ENCODE measurements at places on chromosomes 7 and 10.

DNA sequence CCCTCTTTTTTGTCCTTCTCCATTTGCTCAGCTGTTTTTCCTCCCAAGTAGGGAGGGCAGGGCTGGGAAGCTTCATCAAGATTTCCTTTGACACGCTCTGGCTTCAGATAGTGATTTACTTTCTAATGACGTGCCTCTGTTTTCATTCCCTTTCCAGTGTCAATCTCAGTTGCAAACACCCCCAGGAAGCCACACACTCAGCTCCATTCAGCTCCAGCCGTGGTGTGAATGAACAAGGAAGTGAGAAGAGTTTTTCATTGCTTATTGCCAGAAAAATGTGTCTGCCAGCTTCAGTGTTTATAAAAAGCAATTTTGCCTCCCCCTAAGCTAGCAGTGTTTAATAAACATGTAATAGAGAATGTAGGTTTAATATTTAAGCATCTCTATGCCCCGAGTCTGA, 108.7 kb upstream of the DPP6 start:
- DNase-seq = no peak

- DNase-seq = no peak
Observed at GRCh38 chr10:58644311-58644710, 131.6 kb downstream of the BICC1 start.

DNA sequence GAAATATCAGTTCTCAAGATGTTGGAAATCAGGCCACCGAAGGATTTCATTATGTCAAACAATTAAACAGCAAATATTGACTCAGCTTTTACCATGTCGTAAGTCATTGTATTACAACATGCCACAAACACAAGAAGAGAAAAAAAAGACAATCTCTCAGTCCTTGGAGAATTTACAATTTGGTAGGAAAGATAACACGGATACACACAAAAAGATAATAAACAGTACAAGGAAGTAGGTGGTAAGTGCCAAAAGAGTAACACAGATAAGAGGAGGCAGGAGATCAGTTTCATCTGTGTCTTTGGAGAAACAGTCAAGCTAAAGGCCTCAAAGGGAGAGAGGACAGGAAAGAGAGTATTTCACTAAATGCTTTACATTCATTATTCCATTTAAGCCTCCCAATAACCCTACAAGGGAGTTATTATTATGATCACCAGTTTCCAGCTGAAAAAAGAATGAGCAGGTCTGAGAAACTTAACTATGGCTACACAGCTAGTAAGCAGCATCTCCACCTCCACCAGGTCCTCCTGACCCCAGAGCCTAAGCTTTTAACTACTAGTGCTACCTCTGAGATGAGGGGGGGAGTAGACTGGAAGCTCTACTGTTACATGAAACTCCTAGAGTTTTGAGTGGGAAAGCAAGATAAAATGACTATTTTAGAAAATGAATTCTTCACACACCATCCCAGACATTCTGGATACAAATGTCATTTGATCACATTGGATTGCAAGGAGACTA, 13.9 kb upstream of the DNAJC1 start:
- no peak for DNase-seq

GRCh38 chr7:134750083-134751062, 29.1 kb upstream of the CALD1 start:
- DNase-seq = peak; percentile 55

DNA sequence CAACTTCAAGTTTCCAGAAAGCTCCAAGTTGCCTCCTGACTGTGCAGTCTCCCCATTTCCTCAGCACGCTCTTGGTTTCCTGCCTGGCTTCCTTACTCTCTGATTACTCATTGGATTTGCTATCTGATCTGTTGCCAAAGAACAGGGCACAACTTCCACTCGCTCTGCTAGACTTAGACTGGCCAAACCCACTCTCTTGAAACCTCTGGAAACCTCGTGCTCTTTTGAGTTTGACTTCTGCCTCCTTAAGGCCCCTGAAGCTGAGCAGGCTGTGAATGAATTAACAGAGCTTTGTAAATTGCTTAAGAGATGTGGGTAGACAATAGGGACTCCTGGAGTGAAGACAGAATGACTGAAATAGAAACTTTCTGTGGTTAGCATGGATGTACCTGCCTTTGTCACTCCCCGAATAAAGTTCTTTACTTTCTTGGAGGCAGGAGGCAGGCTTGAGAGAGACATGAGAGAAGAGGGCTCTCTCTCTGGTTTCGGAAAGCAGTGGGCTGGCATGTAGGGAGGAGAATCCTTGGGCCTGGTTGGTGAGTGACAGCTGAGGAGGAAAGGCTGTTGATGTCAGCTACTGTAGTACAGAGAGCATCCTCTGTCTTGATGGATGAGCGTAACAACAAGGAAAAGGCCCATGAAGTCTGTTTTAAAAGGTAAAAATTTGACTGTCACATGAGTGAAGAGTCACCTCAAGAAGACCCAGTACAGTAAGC, 70.8 kb downstream of the CHN2 start:
- peak; percentile 85 for DNase-seq

- DNase-seq = no peak
Observed at GRCh38 chr10:78658645-78659597, 409.8 kb upstream of the ZMIZ1 start.

DNA sequence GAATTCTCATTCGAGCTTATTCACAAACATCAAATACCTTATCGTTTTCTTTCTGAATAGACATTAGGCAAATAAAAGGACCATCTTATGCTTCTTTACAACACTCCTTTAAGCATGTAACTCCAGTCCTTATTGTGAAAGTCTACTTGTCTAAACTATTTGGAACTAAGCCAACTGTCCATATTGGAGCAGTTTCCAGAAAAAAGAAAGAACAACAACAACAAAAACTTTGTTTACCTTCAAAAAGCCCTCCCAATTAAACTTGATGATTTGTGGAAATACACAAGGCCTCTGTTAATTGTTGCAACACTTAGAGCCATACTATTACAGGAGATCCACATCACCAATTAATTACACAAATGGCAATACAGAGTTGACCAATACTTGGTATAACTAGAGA, 163.6 kb downstream of the GALNT11 start:
- DNase-seq = peak; percentile 11

- peak; percentile 14 for DNase-seq
Observed at GRCh38 chr7:136133551-136133950, 156.4 kb upstream of the MTPN start.

GRCh38 chr7:95636140-95636940, 40.0 kb upstream of the PDK4 start:
- peak; percentile 58 for DNase-seq

GRCh38 chr10:115026746-115027140, 66.4 kb upstream of the ATRNL1 start:
- DNase-seq = no peak

- DNase-seq = no peak
Observed at GRCh38 chr10:8379906-8380832, 325.7 kb downstream of the GATA3 start.

DNA sequence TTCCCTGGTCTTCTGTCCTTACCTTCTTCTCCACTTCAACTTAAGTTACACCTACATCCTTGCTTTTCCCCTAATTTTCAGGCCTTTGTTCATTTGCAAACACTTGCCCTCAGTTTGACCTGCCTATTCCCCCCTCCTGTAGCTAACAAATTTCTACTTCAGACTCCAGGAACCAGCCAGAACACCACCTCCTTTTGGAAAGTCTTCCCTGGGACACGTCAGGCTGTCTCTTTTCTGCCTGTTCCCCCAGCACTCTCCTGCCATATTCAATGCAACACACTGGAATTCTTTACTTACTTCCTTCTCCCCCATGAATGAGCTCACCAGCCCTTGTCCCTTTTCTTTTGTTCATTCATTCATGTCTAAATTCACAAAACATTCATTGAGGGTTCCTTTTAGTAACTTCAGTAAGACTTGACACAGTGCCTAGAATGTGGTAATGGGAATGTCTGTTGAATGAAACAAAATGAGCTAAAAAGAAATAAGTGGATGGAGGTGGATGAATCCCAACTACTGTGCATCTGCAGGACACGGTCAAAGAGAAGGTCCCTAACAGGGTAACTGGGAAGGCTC, 478.0 kb downstream of the KCNMA1 start:
- peak; percentile 59 for DNase-seq

DNA sequence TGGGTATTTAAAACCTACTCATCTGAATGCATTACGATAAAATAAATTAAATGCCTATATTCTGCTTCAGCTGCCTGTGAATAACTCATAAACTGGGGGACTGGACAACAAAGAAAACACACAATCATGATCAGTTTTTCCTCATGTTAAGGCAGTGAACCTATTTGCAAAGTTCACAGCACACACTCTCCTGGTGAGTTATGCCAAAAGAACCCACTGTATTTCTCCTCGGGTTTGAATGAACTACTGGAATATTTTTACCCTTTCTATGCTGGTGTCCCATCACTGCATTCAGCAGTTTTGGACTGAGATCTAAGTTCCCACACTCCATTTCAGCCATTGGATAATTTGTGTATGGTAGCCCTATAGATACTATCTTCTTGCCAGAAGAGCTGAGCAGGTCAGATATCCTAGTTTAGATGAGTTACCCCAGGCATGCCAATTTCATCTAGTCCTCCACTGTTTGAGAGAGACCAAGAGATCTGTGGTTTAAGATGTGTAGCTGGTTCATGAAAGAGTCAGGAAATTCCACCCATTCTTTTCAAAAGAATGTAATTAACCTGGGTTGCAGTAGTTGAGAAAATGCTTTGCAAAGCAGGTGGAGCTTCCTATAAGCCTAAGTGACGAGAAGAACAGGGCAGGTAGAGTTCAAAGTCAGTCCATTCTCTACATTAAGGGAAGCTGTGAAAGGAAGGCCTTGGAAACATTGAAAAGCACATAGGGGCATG, 101.7 kb downstream of the PLXDC2 start:
- no peak for DNase-seq

- peak; percentile 88 for DNase-seq
Observed at GRCh38 chr10:3452683-3453361, 280.2 kb upstream of the PITRM1 start.

- no peak for DNase-seq
Observed at GRCh38 chr7:141142058-141142457, 68.2 kb downstream of the TMEM178B start.

- no peak for DNase-seq
Observed at GRCh38 chr7:44107961-44108767, 4.0 kb downstream of the AEBP1 start.

DNA sequence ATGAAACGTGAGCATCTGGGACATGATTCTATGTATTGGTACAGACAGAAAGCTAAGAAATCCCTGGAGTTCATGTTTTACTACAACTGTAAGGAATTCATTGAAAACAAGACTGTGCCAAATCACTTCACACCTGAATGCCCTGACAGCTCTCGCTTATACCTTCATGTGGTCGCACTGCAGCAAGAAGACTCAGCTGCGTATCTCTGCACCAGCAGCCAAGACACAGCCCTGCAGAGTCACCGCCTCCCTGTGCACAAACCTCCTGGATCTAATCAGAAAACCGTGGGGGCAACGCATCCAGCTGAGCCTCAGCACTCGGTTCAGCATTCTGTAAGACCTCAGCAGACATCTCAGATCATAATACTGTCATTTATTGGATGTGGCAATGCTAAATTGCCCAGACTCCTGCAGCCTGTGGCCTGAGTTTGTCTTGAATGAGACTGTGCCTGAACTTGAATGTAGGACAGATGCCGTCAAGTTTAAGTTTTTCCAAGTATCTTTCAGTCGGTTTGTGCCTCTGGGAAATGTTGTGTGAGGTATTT, 41.5 kb upstream of the PRSS58 start:
- no peak for DNase-seq

DNA sequence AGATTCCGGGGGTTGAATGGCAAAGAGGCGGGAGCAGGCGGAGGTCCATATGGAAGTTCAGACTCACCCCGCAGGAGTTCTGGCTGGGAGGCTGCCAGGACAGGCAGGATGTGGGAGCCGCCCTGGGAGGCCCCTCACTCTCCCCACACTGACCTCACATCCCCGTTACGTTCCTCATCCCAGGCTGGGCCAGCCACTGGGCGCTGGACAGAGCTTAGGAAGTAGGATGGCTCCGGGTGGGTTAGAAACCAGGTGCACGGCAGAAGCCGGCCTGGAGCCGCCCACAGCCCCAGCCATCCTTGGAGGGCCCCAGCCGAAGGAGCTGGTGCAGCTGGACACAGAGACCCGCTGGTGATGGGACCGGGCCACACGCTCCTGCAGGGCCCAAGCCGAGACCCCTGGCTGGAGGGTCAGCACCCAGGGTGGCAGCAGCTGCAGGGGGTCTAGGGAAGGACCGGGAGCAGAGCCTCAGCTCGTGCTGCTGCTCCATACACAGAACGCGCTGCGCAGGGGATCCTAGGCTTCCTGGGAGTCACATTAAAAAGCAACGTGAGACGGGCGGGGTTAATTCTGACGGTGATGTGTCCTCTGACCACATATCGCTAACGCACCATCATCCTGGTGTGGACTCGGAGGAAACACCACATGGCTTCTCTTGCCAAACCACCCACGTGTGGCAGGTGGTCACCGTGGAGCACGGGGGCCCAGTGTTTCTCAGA, 98.6 kb upstream of the DIP2C start:
- DNase-seq = no peak

GRCh38 chr7:572416-573268, 53.0 kb upstream of the PDGFA start:
- DNase-seq = no peak

DNA sequence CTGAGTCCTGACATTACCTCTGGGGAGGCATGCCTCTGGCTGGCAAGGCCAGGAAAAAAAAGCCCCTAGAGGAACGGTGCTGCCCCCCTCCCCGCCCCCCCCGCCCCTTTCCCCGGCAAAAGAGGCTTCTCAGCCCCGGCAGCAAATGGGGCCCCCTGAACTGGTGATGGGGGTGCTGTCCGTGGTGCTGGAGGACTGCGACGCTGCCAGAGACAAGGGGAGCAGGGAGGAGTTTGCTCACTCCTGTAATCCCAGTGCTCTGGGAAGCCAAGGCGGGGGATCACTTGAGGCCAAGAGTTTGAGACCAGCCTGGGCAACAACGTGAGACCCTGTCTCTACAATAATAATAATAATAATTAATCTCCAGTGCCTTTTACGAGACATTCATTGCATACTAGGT, 23.7 kb downstream of the SRRM3 start:
- peak; percentile 43 for DNase-seq

DNA sequence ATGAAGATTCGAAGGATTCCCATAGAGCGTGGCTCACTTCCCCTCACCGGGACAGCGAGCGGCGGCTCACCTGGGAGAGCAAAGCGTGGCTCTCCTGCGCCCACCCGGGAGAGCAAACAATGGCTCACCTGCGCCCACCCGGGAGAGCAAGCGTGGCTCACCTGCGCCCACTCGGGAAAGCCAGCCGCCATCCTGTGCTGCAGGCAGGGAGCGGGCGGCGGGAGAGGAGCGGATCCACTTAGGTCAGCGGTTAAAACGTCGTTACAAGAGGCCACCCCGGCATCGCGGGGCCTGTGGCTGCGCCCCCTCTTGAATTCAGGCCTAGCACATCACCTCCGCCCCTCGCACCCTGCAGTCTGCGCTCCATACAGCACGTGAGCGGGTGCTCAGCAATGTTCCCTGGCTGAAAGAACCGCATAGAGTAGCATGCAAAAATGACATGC, 461 bp upstream of the FIGNL1 start:
- peak; percentile 17 for DNase-seq

Data from GM23248 (cell line).